ENCODE measurements at places on chromosomes 3 and 15.
A peak's percentile ranks its signal among the peaks of the same experiment; 100 is the strongest.

DNA sequence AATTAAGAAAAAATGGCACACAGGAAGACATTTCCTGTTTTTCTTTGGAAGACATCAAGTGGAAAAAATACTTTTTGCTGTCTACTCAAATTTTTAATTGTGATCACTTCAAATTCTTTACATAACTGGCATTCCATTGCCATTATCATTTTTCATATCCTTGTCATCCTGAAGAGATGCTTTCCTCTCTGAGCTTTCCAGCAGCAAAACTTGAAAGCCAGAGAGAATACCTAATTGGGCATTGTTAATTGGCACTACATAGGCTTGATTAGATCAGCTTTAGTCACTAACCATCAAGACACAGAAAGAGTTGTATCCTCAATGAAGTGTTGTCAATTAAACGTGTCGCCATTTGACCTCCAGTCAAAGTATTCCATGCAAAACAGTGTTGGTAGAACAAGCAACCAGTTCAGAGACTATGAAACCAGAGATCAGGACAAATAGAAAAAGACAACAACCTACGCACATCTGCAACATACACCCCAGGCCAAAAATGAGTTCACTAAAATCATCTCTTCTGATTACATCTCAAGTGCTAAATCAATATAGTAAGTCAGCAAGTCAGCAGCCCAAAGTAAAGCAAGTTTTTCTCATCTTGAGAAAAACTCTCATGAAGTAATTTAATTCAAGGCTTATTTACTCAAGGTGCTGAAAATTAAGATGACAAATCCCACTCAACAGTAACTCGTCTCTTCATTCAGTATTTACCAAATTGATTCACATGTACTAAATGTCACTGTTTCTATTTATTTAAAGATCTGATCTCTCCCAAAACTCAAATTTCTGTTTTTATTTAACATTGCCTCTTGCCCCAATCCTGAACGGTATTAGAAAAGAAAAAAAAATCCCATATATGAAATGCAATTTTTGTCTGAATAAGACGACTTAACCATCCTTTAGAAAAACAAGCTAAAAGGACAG is 123.0 kb downstream of the SUCLG2 start:
- no peak for DNase-seq

DNA sequence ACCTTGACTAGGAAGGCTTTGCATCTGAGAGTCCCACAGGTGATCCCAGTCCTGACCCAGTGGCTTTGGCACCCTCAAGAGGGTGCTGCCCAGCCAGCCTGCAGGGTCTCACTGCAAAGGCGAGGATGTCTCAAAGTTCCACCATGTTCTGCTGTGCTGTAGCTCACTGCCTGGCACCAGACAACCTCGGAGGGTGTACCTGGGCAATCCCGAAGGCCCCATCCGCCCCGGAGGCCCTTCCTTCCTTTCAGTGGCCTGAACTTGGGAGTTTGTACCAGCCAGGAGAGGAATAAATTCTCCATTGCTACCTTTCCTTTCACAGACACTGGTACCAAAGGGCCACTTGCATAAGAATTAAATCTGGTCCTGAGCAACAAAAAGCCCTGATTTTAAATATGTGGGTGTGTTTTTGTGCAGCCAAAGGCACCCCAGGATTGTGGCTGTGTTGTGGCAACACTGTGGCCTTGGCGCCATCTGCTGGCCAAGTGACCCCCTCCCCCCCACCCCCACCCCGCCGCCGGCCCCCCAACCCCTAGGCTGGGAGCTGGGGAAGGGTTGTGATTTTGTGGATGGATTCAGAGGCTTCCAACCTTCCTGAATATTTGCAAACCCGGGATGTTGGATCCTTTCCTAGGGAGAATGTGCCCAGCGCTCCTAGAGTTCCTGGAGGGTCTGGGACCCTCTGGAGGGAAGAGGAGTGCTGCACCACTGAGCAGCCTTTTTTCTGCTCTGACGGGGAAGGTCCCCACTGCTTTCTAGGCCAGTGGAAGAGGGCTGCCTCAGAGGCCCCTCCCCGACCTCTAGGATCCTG is 9.7 kb upstream of the PTPN23 start:
- DNase-seq = no peak

GRCh38 chr3:8764528-8764927 is 4.9 kb downstream of the OXTR start:
- DNase-seq = no peak

- DNase-seq = peak; percentile 56
Observed at GRCh38 chr15:26891448-26892181, 24.8 kb downstream of the GABRA5 start.

DNA sequence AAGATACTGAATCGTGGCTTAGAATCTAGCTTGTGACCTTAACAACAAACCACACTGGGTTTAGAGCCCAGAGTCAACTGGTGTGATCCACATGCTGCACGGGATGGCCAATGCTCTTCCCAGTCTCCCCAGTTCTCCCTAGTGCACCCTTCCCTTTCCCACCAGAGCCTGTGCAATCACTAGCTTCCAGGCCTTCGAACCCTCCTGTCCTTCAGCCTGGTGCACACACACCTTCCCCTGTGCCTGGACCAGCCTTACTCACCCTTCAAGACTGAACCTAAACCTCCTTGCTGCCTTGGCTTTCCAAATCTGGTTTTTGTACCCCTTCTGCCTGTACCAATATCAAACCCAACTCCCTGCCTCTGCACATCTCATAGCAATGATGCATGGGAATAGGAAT is 43.8 kb downstream of the WNT5A start:
- DNase-seq = no peak

- no peak for DNase-seq
Observed at GRCh38 chr3:23377928-23378672, 175.0 kb downstream of the UBE2E2 start.

- DNase-seq = no peak
Observed at GRCh38 chr3:116442331-116443021, 2.8 kb downstream of the LSAMP start.

- DNase-seq = peak; percentile 40
Observed at GRCh38 chr3:56137415-56137814, 330.9 kb downstream of the ERC2 start.

DNA sequence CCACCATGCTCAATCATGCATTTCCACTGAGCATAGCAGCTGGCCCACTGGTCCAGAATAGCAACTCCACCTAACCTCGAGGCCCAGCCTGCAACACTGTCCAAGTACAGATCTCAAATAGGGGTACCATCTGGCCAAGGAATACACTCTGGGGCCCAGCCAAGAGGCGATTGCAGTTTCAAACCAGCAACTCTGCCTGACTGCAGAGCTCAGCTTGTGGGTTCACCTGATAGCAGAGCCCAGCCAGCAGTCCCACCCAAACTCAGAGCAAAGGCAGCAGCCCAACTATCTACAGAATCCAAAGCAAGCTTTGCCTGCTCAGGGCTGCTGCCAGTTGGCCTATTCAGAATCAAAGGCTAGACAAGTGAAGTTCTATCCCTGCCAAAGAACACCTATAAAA is 30.5 kb downstream of the POLQ start:
- DNase-seq = no peak

GRCh38 chr3:10549617-10550230 is 44.3 kb upstream of the ATP2B2 start:
- no peak for DNase-seq

- no peak for DNase-seq
Observed at GRCh38 chr3:190983875-190984274, 121.4 kb upstream of the GMNC start.

GRCh38 chr15:88498996-88499395 is 31.5 kb downstream of the MRPS11 start:
- DNase-seq = no peak

DNA sequence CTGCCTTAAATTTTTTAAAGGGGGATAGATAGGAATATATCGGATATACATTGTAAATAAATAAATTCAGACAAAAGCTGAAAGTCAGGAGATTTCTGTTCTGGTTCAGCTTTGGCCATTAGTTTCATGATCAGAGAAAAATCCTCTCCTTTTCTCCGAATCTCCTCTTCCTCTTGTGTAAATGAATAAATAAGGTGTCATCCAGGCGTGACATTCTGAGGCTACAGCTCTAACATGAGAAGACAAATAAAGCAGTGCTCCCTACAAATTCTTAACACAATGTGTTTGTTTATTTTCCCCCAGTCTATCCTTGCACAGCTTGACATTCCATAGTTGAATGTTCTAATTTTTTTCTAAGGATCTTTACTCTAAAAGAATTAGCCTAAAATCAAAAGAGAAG is 9.4 kb upstream of the MB21D2 start:
- DNase-seq = no peak

GRCh38 chr15:26630857-26631256 is 142.0 kb downstream of the GABRB3 start:
- no peak for DNase-seq

DNA sequence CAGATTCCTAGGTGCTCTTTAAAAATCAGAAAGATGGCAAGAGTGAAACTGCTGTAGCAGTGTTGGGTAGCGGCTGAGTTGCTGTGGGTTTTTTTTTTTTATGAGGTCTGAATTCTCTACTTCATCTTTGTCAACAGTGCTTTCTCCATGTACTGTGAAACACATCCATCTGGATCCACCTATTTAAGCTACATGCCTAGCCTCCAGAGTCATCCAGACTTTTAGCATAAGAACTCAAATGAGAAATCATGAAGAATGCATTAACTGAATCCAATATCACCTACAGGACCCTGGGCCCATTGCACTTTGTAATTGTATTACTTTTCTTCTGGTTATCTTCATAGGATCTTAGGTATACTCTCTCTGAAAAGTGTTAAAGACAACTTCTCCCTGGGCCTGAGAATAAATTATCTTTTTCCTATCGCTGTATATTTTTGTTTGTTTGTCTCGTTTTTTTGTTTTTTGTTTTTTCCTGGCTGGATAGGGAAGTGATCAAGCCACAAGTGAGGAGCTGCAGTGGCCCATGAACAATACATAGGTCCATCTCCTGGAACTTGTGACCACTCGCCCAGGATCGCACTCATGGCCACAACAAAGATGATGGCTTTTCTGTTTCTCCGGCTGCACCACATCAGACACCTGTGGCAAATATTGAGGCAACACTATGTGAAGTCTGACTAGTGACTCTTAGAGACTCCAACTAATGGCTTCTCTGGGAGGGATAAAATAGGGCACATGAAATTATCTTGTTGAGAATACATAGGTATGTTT is 609.9 kb upstream of the AGTR1 start:
- no peak for DNase-seq

GRCh38 chr3:64104691-64105111 is 81.4 kb upstream of the PSMD6 start:
- no peak for DNase-seq

DNA sequence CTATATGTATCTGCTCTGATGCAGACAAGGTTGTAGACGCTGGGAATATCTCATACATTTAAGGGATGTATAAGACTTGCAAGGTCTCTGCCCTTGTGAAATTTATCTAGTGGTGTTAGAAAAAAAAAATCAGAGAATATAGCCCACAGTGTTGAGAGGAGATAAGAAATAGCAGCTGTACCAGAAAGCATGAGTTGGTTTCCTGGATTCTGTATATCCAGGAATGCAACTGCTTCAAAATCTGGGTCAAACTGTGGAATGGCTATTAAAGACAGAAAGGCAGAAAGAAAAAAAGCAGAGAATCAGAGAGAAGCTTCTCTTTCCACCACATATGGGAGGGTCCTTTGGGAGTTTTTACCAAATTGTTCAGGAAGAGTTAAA is 1.5 kb upstream of the TMEM212 start:
- no peak for DNase-seq

DNA sequence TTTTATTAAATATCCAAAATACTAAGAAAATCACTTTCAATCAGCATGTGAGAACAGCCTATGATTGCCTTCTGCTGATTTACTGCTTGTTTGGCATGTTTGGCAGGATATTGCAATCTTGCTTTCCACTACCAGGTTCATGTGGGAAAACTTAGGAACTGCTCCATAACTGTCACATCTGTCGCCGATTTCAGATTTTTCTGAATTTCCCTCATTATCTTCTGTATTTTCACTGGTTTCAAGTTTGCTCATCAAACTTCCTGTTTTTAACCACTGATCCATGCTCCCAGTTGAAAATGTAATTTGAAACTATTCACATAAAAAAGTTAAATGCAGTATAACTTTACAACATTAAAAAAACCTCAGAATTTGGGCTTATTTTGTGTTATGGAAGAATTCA is 93.0 kb downstream of the NFKBIZ start:
- no peak for DNase-seq

DNA sequence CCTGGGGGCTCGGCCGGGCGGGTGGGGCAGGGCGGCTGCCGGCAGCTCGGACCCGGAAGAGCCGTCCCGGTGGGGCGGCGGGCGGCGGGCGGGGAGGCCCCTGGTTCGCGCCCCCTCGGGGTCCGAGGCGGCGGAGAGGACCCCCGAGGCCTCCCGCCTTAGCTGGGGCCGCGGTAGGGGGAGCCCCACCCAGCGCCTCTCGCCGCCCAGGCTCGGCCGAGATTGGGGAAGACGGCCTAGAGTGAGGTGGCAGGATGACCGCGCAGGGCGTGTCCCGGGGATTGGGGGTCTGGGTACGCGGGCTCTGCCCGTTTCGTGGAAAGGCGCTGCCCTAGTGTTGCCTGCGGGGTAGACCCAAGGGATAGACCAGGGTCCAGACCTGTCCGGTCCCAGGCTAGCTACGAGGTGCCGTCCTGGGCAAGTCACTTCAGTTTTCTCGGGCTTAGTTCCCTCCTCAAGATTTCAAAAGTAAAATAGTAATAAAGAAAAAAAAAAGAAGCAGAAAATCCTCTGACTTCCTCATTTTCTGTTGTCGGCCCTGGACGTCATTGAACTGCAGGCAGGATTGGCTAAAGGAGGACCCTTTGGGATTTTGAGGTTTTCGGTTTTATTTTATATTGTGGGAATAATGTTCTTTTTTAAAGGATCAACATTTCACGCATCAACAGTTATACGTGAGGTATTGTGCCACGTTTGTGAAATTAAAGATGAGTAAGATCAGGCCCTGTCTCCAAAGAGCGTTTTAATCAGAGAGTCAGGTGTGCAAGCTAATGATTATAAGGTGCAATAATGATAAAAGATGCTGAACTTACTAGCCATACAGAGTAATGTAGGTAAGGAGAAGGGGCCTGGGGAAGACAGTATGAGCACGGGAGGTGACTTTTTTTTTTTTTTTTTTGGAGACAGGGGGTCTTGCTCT is 679 bp downstream of the IQGAP1 start:
- DNase-seq = no peak

DNA sequence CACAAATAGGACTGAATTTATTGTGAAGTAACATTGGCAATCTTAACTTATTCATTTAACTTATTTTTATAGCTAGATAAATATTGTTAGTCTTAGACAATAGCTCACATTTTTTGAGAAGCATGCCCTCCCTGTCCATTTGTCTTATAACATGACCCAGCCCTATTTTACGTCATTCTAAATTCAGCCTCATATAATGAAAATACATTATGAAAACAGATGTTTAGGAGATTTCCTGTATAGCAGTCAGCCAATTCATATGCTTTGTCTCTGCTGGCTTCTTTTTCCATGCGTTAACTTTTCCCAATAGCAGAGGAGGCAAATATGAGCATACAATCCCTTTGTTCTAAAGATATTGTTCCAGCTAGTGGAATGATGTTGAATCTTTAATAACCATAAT is 29.3 kb downstream of the CD200 start:
- DNase-seq = no peak

GRCh38 chr3:128352326-128352725 is 114.4 kb downstream of the DNAJB8 start:
- DNase-seq = no peak
